Sigmoid colon (tissue), 7 donors: ENCODE measurements at places on chromosomes 16 and 17. TPM values are rescaled to one million over a fixed set of nuclear protein-coding genes. Genes with fewer than 3 reads are reported as not detected.

- DNase-seq, result no peak
Observed at GRCh38 chr17:31136319-31136718, 41.5 kb downstream of the NF1 start.

DNA sequence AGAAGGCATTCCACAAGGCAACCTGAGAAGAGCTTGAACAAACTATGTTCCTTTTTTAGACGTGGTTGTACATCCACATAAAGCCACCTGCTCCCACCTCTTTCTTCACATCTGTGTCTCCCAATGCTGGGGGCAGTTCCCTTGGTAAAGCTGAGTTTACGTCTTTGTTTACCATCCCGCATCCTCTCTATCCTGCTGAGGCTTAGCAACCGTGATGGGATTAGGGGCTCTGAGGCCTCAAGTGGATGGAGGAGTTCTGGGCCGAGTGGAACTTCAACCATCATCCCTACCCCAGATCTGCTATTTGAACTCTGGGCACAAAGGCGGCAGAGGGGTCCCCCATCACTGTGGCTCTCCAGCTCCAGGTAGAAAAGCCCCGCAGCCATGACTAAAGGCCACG, 94.2 kb upstream of the CREBBP start:
- no peak for DNase-seq

GRCh38 chr17:17590141-17590751, 1.3 kb downstream of the PEMT start:
- no peak for DNase-seq

Gene PSMB3
- 198 TPM for total RNA-seq

Gene DNAH3
- not detected for total RNA-seq

- DNase-seq, result no peak
Observed at GRCh38 chr16:13414154-13414553, 505.8 kb upstream of the ERCC4 start.

GRCh38 chr16:78277321-78278055, 178.0 kb downstream of the WWOX start:
- DNase-seq, result no peak

DNA sequence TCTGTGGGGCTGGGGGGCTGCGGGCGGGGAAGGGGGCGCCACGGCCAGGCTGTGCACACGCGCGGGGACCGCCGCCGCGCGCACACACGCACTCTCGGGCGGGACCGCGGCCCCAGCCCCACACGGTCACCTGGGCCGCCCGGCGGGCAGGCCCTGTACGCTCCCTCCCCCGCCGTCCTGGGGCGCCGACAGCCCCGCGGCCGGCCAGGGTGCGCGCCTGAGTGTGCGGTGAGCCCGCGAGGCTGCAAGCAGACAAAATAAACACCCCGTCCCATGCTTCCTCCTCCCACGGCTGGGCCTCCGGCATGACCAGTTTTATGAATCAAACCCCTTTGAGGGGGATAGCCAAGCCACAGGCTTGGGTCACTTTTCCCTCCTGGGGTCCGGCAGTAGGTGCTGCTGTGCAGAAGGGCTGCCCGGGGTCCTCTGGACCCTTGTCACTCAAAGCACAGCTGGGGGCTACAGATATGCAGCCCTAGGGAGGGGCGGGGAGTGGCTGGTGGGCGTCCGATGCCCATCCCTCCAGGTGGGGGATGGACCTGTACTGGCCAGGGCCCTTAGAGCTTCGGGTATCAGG, 441 bp downstream of the VASN start:
- DNase-seq, result no peak

Gene ZSCAN10
- total RNA-seq, result not detected

DNA sequence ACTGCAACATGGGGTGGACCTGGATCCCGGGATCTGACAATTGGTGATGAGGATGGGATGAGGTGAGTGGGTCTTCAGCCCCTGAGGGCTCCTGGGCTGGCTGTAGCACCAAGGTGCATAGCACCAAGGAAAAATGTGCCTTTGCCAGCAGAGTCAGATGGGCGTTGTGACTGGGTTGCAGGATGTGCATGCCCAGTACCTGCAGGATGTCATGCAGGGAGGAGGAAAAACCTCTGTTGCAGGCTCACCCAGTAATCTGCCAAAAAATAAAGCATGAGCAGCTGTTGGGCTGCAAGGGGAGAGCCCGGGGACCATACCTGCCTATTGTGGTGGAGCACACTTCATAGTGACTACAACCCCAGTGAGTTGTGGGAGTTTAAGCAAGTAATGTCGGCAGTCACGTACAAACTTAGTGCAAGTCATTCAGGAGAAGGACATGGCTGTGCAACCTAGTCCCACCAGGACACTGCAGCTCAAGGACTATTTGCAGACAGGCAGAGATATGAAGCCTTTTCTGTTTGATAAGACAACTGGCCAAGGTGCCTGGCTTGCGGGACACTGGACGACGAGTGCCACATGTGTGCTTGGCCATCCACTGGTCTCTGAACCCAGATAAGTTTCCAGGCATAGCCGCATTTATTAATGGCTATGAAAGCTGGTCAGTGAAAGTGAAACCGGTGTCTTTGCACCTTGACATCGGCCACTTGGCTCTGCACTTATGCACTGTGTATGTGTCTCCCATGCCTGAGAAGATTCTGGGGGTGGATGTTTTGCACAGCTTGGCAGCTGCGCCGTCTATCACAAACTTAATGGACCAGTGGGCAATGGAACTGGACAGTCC, 499.8 kb downstream of the KCNJ2 start:
- DNase-seq, result no peak

Gene KRTAP4-3
- total RNA-seq, result not detected

GRCh38 chr17:80962356-80963329, 29.0 kb upstream of the CHMP6 start:
- no peak for DNase-seq

DNA sequence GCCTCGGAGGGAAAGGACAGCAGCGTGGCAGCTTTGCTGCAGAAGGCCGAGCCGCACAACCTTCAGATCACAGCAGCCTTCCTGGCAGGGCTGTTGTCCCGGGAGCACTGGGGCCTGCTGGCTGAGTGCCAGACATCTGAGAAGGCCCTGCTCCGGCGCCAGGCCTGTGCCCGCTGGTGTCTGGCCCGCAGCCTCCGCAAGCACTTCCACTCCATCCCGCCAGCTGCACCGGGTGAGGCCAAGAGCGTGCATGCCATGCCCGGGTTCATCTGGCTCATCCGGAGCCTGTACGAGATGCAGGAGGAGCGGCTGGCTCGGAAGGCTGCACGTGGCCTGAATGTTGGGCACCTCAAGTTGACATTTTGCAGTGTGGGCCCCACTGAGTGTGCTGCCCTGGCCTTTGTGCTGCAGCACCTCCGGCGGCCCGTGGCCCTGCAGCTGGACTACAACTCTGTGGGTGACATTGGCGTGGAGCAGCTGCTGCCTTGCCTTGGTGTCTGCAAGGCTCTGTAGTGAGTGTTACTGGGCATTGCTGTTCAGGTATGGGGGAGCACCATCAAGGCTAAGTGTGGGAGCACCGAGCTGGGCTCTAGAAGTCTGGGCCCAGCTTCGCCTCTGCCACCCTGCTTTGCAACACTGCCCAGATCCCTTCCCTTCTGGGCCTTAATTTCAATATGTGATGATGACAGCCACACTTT, 18.6 kb downstream of the NOD2 start:
- peak; percentile 82 for DNase-seq

GRCh38 chr16:31186176-31186575, 6.2 kb downstream of the FUS start:
- no peak for DNase-seq

Gene KRTAP9-8
- not detected for total RNA-seq

DNA sequence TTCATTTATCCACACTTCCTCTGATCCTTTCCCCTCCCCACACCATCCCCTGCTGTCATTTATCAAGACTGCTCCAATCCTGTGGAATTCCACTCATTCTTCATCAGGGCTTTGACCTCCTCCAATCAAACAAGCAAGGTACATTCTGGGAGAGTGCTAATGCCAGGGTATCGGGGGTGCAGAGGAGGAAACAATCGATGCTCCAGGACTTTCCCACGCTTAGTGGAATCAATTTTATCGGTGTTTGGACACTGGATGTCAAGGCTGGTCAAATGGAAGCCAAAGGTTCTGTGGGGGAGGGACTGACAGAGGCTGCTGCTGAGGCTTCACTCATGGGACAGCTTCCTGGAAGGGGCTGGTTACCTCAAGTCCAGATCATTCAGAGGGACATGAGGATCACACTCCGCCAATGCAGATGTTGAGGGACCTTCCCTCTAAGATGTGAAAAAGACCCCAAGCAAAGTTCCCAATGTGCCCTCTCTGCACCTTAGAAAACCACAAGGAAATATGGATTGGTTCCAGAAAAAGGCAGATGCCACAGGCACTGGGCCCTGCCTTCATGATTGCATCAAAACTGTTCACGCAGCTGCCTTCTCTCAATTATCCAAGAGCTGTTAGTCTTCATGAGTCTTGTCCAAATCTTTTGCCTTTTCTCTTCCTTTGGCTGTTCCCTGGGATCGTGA, 44.7 kb upstream of the SOX9 start:
- no peak for DNase-seq

DNA sequence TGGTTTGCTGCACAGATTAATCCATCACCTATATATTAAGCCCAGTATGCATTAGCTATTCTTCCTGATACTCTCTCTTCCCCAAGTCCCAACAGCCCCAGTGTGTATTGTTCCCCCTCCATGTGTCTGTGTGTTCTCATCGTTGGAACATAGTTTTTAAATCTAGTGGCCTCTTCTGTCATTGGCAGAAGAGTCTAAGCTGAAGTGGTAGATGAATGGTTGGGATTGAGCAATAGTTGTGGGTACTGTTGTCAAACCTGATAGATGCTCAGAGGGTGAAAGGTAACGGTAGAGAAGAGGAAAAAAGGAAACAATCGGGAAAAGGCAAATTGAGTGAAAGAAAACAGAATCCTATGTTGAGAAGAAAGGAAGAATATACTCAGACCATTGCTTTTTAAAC, 29.9 kb downstream of the MAP3K3 start:
- no peak for DNase-seq

Gene SETD1A
- 16.0 TPM for total RNA-seq

DNA sequence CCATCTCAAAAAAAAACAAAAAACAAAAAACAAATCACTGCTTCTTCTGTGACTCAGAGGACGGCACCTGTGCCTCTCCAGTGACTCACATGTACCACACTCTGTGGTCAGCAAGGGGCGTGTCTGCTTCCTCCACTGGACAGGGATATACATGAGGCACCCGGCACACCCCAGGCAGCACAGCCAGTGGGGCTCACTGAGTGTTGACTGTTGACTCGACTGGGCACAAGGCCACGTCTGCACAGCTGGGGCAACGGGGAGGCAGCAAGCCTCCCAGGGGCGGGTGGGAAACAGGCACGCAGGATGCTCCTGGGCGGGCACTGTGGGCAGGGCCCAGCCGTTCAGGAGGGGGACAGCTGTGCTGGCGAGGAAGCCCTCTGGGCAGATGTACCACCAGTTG, 64.1 kb downstream of the TIMM22 start:
- peak; percentile 79 for DNase-seq

- no peak for DNase-seq
Observed at GRCh38 chr17:10666906-10667305, 9.8 kb upstream of the MYH3 start.

GRCh38 chr16:12453832-12454231, 349.9 kb downstream of the CPPED1 start:
- DNase-seq, result no peak
